ENCODE measurements at places on chromosomes 6 and 20. TPM values are rescaled to one million over a fixed set of nuclear protein-coding genes. Genes with fewer than 3 reads are reported as not detected.

The MMP24 gene
- not detected for total RNA-seq

The GNMT gene
- not detected for total RNA-seq

The KIF13A gene
- 13.0 TPM for total RNA-seq

The SIRPD gene
- not detected for total RNA-seq

The MUCL3 gene
- total RNA-seq, result not detected

The IL20RA gene
- total RNA-seq, result 0.26 TPM

The SCRT2 gene
- total RNA-seq, result not detected

The BFSP1 gene
- 6.4 TPM for total RNA-seq

All from epithelial cell of alveolus of lung (primary cell).